Activated CD4-positive, alpha-beta T cell treated with anti-CD3 and anti-CD28 coated beads, Interleukin-2, amount 50 U/mL, for 24 hours (primary cell): ENCODE measurements at places on chromosomes 3 and 15.

DNA sequence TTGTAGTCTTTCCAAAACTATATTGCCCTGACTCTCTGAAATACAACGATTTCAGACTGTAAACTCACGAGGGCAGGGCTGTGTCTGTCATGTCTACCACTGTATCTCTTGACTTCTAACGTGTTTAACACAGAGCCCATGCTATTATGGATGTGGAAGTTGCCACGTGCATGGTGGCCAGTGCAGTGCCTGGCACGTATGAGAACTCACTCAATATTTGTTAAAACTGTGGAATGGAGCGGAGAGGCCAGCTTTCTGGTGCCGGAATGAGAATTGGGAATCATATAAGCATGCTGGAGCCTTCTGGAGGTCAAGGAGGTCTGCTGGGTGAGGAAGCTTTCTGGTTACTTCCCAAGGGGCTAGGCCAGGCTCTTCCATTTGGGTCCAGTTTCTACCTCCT is 220.6 kb upstream of the LYSMD4 start:
- no peak for DNase-seq

DNA sequence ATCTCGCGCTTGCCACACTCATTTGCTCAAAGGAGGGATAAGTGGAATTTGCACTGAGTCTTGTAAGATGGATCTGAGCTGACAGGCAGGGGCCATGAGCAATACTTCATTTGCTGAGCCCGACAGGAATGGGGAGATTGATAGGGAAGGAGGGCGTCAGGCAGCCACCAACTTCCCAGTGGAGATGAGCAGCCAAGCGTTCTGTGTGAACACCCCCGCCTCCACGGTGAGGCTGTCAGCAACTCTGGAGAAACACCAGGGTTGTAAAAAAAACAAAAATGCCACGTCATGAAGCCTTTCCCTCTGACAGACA is 36.8 kb downstream of the TLE3 start:
- DNase-seq = no peak

DNA sequence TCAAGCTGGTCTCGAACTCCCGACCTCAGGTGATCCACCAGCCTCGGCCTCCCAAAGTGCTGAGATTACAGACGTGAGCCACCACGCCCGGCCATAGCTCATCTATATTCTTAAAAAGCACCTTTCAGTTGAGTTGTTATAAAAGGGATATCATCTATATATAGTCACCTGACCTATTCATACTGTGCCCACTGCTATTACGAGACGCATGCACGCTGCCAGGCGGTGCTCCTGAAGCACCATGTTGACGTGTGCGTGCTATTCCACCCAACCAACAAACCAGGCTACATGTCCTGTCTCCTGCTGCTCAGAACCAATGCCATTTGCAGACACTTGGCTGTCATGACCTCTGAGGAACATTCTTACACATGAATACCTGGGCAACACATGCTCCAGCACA is 17.6 kb downstream of the CYFIP1 start:
- DNase-seq = no peak

- no peak for DNase-seq
Measured at GRCh38 chr15:32739522-32740063, 21.8 kb downstream of the GREM1 start.

GRCh38 chr3:126927401-126927750 is 55.5 kb upstream of the PLXNA1 start:
- no peak for DNase-seq

- no peak for DNase-seq
Measured at GRCh38 chr15:101411581-101411980, 77.9 kb downstream of the PCSK6 start.

DNA sequence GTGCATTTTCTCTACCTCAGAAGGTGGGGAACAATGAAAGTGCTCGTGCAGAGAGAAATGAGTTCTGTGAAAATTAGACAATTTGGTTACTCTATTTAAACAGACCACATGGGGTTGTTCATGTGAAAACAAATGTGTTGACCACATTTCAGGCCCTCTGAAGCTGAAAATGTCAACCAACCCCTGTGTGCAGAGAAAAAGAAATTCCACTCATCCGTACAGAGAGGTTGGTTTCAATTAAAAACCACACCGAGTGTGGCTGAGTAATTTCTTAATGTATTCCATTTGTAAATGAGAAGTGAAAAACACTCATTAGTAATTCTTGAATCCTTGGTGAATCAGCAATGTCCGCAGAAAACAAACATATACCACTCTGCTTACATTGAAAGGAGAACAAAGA is 46.9 kb upstream of the SLC7A14 start:
- DNase-seq = no peak

DNA sequence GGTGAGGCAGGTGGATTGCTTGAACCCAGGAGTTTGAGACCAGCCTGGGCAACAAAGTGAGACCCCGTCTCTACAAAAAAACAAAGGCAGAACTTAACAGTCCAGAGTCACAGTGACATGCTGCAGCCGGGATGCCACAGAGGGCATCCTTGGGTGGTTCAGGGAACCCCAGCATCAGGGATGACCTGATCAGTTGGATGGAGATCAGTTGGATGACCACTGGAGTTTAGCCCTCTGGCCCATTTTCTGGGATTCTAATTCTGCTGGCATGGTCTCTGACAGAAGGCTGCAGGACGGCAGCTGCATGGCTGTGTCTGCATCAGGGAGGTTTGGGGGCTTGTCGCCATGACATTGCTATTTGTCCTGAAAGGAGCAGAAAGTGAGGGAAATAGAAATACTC is 19.8 kb downstream of the WHAMM start:
- no peak for DNase-seq

DNA sequence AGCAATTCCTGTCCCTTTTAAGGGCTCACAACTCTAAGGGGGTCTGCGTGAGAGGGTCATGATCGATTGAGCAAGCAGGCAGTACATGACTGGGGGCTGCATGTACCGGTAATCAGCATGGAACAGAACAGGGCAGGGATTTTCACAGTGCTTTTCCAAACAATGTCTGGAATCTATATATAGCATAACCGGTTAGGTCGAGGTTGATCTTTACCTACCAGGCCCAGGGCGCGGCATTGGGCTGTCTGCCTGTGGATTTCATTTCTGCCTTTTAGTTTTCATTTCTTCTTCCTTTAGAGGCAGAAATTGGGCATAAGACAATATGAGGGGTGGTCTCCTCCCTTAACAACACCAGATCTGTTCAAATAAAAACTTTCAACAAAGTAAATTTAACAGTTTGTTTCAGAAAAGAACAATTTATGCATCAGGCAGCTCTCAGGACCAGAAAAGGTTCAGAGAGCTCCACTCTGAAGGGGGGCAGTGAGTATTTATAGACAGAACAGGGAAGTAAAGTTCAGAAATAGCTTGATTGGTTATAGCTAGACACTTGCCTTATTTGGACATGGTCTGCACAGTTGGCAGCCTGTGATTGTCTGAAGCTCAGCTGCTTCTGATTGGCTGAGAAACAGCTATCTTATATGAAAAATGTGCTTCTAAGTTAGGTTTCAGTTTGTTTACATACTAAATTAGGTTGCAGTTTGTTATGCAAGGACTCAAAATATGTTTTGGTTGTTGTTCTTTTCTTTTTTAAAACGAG is 17.2 kb upstream of the B4GALT4 start:
- no peak for DNase-seq

DNA sequence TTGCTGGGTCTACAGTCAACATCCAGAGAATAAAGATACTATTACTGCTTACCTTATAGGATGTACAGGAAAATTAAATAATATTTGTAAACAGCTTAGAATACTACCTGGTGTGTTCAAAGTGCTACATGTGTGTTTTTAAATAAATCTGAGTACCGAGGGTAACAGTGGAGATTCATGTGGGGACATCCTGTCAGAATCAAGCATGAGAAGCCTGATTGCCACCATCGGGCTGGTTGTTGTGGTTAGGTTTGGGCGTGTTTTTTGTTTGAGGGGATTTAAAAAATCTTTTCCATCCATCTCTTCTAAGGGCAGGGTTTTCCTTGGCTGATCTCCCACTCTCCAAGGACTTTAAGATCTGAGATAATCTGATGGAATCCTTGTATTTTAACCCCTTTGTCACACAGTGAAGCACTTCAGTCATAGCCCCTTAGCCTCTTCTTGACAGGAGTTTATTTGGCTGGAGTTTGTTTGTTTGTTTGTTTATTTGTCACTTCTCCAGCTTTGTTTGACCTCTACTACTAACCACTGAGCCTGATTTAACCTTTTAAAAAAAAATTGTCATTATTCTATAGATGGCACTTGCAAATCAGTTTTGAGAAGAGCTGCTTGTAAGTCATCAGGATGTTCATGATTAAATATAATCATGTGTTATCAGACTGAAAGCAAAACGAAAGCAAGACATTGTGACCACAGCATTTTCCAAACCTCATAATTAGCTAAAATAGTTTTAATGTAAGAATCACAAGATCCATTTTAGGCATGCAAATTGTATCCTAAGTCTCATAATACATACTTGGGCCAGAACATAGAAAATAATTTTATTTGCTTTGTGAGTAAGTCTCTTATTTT is 72.8 kb upstream of the RARB start:
- no peak for DNase-seq

- no peak for DNase-seq
Measured at GRCh38 chr3:94909726-94910125, 846.9 kb downstream of the NSUN3 start.

DNA sequence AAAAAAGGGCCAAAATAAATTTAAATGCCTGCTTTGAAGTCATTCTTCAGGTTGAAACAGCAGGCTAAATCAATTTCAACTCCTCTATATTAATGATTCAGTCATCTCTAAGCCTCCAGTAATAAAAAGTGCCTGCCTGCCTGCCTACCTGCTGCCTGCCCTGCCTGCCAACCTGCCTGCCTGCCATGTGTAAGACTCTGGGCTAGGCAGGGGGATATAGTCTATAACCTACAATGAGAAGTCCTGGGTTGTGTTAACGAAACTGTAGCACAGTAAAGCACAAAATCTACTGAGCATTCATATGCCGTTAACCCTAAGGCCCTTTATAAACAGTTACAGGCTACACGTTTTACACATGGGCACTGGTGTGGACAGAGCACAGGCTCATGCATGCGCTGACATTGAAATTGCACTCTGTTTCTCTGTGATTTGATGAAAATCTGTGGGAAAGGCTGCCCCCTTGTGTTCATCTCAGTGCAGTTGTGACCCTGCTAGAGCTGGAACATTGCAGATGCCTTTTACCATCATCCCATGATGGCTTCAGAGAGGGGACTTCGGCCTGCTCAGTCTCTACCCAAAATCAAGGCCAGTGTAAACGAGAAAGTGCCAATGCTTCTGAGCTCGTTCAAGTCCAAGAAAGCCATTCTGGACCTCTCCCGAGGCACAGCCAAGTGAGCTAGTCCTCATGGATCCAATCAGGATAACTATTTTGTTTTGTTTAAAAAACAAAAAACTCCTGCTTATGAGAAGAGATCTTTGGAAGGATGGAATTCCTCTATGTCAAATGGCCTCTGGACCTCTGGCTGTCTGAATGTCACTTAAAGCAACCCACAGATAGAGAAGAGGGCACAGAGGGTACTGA is 64.6 kb downstream of the EFL1 start:
- DNase-seq = peak; percentile 13
